Left forelimb (tissue), 1 donor: ENCODE measurements at places on chromosomes 5 and 9.
A peak's percentile ranks its signal among the peaks of the same experiment; 100 is the strongest.

- DNase-seq, result no peak
Observed at GRCh38 chr5:56346741-56347535, 113.8 kb upstream of the ANKRD55 start.

DNA sequence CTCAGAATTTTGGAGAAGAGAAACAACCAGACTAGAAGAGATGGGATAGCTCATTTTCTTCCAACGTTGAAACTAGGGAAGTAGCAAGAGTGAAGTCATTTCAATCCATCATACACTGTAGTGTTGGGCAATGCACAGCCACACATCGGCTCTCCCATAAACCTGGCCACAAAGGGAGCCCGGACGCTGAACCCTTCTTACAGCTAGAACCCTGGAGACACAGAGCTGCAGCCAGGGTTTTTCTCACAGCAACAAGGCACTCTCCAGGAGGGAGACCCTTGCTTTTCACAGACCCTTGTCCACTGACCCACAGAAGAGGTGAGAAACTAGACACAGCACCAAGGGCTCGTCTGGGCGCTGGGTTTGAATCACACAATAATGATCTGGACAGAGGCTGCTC lies 101.4 kb upstream of the FSTL4 start:
- peak; percentile 52 for DNase-seq

GRCh38 chr9:120850315-120850714 lies 7.6 kb upstream of the PSMD5 start:
- no peak for DNase-seq

DNA sequence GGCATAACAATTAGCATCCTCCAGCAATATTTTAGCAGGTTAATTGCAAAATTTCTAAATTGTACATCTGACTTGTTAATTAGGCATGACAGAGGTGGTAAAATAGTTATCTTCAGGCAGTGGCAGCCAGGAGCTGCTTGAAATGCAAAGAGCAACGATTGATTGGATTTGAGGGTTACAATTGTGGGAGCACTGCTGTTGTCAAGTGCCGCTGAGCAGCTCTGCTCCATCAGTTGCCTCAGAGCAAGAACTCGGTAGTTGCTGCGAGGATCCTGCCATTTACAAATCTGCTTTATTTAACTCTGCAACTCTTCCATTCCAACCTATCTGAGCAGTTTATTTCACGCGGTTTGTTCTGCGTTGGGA lies 12.6 kb downstream of the PBX3 start:
- no peak for DNase-seq
